Stimulated activated naive CD8-positive, alpha-beta T cell treated with anti-CD3 and anti-CD28 coated beads, Interleukin-15, Interleukin-2, amounts not matched to agents 100 U/mL and 50 U/mL, for 24 hours (primary cell): ENCODE measurements at places on chromosomes 6 and 20.

- no peak for DNase-seq
These were observed 11.2 kb upstream of the IP6K3 start for GRCh38 chr6:33757906-33758305.

- DNase-seq = no peak
These were observed 199.1 kb downstream of the CENPW start for GRCh38 chr6:126539022-126539421.

GRCh38 chr6:21633511-21634109, 40.1 kb downstream of the SOX4 start:
- no peak for DNase-seq

DNA sequence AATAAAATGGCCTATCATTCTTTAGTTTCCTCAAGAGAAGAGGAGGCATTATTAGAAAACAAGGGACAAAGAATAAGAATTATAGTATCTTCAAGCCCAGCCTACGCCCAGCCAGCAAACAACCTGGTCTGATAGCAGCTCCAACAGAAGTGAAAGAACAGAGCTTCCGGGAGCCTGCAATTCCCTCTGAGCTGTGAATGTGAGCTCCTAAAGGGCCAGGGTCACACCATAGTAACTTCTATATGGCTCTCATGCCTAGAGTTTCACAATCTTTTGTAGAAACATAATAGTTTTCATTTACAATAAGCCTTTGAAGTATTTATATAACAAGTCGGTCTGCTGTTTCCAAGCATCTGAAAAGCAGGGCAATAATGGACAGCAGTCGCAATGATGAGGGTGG, 116.5 kb downstream of the SMLR1 start:
- no peak for DNase-seq

- no peak for DNase-seq
These were observed at the start of gene EYA4 for GRCh38 chr6:133241086-133241900. Gene EYA4 (plus strand): TSS chr6:133241357. CDS start chr6:133274781, 33,424 bp downstream.

DNA sequence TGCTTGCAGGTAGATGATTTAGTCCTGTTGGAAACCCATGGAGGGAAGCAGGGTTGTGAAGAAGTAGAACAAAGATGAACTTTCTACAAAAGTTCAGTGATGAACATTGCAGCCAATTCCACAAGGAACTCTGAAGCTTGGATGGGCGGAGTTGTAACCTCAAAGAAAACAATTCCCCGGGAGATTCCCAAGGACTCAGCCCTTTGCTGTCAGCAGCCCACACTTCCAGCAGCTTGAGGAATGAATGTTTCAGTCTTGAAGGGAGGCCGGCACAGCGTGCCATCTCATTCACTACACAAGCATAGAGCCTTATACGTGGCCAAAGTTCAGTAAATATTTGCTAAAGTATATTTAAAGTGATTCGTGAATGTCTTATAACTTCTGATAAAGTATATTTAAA, 269.4 kb downstream of the NKAIN2 start:
- no peak for DNase-seq

GRCh38 chr6:133553652-133554051, 312.5 kb downstream of the EYA4 start:
- DNase-seq = peak; percentile 4

DNA sequence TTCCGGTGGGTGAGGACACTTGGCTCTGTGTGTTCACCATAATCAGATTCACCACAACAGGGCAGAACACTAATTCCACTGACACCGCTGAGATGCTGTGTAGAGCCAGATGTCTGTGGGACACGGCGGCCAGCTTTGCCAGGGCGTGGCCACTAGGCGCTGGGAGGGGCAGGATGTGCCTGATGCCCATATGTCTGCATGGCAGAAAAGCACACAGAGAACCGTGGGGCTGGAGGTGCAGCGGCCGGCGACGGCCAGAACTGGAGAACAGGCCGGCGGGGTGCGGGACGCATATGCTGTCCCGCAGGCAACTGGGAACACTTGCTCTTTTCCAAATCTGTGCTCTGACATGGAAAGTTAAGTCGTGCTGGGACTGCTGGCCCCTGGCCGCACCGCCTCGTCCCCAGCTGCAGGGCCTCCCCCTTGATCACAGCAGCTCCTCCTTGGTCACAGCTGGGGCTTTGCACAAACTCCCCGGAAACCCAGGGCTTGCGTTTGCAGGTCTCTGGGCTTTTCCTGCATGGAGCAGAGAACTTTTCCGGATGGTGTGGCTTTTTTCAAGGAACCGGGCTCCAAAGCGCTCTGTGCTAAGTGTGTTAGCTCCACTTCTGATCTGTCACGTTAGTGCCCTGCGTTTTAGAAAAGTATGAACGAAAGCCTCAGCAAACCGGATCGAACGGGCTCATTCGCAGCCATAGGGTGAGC, 31.1 kb downstream of the NTSR1 start:
- DNase-seq = peak; percentile 45
